ENCODE measurements at places on chromosomes 6 and 20.

- DNase-seq = no peak
These were observed 272.1 kb downstream of the ZFAND3 start for GRCh38 chr6:38091613-38092012.

- no peak for DNase-seq
These were observed 39.2 kb upstream of the CLDN20 start for GRCh38 chr6:155224618-155225017.

GRCh38 chr20:6630514-6630913 lies 137.0 kb upstream of the BMP2 start:
- no peak for DNase-seq

GRCh38 chr20:53903652-53903987 lies 166.8 kb downstream of the BCAS1 start:
- DNase-seq = no peak

- DNase-seq = no peak
These were observed at the start of gene IL17A for GRCh38 chr6:52186075-52186474. TSS of gene IL17A (plus strand) at chr6:52186375. CDS start at chr6:52186432, 57 bp downstream.

DNA sequence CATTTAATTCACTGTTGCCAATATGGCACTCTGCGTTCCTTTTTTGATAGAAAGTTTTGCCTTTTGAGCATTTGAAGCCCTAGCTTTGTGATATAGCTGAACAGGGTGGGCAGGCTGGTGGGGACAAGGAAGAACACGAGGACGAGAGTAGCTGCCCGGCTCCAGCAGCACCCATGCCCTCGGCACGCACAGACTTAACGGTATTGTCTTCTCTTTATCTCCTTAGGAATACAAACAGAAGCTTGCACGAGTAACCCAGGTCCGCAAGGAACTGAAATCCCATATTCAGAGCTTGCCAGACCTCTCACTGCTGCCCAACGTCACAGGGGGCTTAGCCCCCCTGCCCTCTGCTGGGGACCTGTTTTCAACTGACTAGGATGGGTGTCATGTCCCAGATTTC lies 56.0 kb downstream of the RPRD1B start:
- DNase-seq = no peak

- no peak for DNase-seq
These were observed 48.1 kb downstream of the HMGCLL1 start for GRCh38 chr6:55530931-55531330.

DNA sequence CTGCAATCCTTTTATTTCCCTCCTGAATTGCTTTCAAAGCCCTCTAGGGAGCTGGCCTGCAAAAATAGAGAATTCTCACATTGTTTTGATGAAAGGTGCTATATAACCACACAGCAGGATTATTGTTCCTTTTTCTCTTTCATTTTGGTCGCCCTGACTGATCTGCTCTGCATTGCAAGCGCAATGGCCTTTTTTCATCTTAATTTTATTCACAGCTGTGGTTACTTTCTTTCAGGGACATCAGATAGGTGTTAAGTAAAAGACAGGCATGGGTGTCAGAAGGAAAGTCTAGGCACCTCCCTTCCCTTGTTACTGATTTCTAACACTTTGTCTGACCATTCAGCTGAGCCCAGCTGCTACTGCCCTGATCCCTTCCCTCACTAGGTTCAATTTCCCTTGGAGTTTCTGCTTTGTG lies 850.5 kb upstream of the MAP3K7 start:
- DNase-seq = no peak

DNA sequence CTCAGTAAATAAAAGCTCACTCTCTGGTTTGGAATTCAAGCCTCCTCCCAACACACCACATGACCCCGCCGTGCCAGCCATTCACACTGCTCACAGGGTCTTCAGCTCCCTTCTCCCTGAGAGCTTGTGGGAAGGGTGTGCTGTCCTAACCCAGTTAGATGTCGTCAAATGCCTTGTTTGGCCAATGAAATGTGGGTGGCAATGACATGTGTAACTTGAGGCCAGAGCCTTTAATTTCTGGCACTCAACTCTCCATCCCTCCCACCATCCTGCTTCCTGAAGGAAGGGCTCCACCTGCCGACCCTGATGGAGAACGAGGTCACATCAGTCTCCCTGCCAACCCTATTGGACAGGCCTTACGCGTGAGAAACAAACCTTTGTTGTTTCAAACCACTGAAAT lies 224.5 kb upstream of the AGPAT4 start:
- peak; percentile 38 for DNase-seq

DNA sequence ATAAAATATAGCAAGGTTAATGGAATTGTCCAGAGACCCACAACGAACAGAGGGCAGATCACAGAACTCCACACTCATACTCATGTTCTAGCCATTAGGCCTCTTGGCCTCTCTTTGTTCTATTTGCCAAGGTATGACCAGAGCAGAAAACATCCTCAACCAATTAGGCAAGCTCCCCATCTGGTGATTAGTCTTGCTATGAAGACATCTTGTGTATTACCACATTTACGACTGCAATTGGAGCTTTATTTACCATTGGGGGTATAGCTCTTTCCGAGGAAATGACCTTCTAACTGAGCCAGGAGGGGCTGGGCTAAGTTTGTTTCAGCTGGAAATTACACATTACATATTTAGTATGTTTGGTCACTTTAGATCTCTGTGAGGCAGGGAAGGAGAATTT lies 593.9 kb downstream of the CD109 start:
- peak; percentile 12 for DNase-seq

DNA sequence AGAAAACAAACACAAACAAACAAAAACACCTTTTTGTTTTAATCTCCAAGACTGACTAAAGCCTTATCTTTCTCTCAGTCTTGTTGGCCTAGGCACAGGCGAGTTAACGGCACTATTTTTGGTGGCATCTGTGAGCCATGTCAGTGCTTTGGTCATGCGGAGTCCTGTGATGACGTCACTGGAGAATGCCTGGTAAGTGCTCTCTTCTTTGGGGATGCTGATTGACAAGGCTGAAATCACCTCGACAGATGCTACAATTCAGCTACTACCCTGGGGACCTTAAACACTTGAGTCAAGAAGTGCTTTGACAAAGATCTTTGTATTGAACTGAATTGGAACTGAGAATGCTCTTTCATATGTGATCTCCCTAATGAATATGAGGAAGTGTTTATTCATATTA lies 384.1 kb downstream of the LAMA2 start:
- no peak for DNase-seq

GRCh38 chr6:128242765-128243403 lies 277.5 kb downstream of the PTPRK start:
- DNase-seq = peak; percentile 36

- DNase-seq = no peak
These were observed 38.9 kb downstream of the MGME1 start for GRCh38 chr20:18007534-18008292.

DNA sequence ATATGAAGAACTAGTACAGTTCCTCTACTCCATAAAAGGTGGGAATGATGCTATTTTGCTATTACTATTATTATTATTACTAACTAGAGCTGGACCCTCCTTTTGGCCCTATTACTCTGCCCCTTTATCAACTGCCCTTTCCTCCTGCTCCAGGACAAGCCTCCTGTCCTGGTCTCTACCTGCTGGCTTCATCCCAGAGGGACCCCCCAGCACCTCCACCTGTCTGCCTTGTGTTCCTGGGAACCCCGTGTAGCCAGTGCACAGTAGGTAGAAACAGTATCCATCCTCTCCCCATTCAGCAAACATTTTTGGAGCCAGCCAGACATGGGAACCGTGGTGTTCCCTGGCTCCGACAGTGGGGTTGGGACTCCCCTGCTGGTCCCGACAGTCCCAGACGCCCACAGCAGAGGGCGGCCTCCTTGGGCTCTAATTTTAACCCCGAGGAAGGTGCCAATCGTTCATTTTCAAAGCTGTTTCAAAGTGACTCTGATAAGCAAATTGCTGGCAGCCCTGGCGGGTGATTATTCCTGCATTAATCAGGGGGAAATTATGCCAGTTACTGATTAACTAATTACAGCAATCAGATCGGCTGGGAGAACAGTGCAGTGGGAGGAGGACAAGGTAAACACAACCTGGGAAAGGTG lies 44.2 kb upstream of the MDGA1 start:
- no peak for DNase-seq

- DNase-seq = no peak
These were observed 340.9 kb upstream of the IRAK1BP1 start for GRCh38 chr6:78526432-78526831.

- no peak for DNase-seq
These were observed 56.8 kb upstream of the KIF13A start for GRCh38 chr6:18044108-18044783.

- DNase-seq = no peak
These were observed 14.2 kb downstream of the SLC23A2 start for GRCh38 chr20:4987130-4987529.

Data from astrocyte of the spinal cord (primary cell).